NCI-H226 (cell line): ENCODE measurements at places on chromosomes 12 and 14.

GRCh38 chr12:100398307-100398706 is 41.4 kb downstream of the SLC17A8 start:
- DNase-seq, result no peak

- DNase-seq, result no peak
Measured at GRCh38 chr14:63032641-63033040, 12.6 kb downstream of the KCNH5 start.

GRCh38 chr14:101276309-101277091 is 284.8 kb upstream of the DIO3 start:
- DNase-seq, result peak; percentile 37

DNA sequence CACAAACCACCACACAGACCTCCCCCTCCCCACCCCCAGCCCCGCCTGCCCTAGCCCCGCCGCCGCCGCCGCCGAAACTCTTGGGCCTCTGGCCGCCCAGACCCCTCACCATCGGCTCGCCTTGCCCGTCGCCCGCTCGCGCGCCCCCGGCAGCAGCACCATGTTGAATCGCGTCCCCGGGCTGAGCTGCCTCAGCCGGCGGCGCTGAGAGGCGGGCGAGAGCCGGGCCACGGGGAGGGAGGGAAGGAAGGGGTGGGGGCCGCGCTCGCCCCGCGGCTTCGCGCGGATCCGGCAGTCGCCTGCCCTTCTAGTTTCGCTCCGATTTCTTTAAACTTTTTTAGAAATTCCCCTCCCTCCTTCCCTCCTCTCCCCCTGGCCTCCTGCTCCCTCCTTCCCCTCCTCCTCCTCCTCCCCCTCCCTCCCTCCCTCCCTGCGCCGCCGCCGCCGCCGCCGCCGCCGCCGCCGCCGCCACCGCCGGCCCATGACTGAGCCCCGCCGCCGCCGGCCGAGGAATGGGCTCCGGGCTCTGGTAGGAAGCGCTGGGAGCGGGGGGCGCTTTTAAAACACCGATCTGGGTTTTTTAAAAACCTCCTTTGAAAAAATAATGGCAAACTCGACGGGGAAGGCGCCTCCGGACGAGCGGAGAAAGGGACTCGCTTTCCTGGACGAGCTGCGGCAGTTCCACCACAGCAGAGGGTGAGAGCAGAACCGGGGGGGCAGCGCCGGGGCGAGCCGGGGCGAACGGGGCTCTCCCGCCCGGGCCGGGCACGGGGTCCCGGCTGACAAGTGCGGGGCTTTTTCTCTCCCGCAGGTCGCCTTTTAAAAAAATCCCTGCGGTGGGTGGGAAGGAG is at the start of gene ARID2:
Gene ARID2 (plus strand): TSS at position 474 of the 851 bp plus-strand sequence. CDS start 131 bp downstream, at position 605.
- peak; percentile 65 for DNase-seq

DNA sequence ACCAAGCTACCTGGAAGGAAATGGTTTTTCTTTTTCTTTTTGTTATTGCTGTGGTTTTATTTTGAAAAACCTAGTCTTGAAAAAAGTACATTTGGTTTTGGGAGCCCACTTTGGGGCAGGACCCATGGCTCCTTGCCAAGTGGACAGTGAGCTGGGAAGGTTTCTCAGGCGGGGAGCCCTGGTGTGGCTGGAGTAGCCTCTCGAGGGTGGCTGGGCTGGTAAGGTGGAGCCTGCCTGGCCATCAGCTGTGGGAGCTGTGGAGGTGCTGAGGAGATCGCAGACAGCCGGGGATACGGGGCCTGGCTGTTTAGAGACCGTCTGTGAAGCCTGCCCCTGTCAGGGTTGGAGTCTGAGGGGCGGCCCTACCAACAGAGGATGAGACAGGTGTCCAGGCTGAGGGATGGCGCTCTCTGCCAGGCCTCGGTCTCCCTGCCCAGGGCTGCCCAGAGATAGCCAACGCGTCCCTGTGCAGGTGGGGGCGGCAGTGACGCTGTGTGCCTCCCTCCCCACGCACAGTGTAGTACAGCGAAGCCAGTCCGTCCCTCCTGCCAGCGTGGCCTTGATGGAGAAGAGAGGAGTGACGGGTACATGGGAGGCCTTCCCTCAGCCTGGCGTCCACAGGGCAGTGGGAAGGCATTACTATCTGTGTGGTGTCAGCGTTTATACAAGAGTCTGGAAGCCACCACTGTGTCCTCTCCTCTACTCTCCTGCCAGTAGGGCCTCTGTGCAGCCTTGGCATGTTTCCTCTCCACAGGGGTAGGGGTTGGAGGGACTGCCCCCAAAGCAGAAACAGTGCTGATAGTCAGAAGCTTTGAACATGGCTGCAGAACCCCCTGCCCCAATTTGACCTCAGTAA is 5.9 kb downstream of the RIN3 start:
- no peak for DNase-seq
